T-cell (primary cell): ENCODE measurements at places on chromosomes 2 and 18.

GRCh38 chr2:129712676-129712985, 266.8 kb upstream of the RAB6C start:
- no peak for DNase-seq

- DNase-seq, result no peak
Measured at GRCh38 chr2:146027156-146027555, 1507.2 kb upstream of the ZEB2 start.

DNA sequence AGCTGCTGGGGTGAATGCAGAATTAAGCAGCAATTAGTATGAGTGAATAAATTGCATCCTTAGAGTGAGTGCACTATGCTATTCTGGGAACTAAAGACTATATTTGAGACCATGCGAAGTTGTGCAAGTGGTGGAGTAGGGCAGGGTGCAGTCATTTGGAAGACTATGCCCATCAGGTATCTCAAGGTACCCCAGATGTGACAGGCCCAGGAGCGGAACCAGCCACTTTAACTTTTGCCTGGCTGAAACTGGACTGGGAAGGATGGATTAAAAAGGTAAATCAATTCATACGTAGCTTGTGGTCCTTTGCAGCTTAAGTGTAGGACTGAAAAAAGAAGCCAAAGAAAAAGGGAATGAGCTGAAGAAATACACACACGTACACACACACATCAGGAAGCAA, 1.7 kb downstream of the KYNU start:
- no peak for DNase-seq

GRCh38 chr18:44508474-44508873, 172.2 kb upstream of the SETBP1 start:
- DNase-seq, result no peak

DNA sequence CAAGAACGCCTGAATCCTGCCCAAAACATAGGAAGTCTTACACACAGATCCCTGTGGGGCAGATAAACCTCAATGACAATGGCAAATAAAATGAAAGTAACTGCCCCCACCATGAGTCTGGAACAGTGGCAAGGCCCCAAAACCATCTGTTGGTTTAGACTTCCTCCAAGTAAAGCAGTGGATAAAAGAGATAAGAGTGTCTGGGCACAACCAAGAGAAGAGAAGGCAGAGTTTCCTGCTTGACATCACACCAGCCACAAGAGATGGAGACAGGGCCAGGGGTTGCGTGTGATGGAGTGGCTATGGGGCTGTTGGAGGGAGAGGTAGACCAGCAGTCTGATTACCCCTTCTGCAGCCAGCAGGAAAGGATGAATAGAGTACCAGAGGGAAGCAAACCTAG, 212.1 kb upstream of the POU3F3 start:
- no peak for DNase-seq

DNA sequence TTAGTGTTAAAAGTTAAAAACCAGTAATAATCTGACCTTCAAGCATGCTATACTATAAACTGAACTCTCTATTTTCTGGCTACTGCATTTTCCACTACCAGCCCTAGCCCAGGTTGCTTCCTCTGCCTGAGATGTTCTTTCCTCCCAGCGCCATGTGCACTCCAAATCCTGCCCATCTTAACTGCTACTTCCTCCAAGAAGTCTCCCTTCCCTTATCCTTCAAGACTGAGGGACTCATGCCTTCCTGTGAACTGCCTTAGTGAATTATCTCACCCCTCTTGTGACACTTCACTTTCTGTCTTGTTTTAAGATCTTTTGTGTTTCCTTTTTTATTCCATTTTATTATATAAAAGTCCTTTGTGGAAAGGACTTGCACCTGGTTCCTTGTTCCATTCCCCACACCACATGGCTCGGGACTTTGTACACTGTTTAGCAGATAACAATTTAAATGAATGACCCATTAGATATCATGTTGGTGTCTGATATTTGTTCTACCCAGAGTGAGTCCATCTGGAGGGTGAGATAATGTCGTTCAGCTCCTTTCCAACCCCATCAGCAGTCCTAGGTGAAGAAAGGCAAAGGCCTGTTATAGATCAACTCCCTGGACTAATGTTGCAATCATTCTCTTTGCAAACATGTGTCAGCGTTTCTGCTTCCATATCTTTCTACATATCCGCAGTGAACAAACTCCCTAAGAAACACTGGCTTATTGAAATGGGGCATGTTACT, 20.9 kb upstream of the AGFG1 start:
- no peak for DNase-seq

DNA sequence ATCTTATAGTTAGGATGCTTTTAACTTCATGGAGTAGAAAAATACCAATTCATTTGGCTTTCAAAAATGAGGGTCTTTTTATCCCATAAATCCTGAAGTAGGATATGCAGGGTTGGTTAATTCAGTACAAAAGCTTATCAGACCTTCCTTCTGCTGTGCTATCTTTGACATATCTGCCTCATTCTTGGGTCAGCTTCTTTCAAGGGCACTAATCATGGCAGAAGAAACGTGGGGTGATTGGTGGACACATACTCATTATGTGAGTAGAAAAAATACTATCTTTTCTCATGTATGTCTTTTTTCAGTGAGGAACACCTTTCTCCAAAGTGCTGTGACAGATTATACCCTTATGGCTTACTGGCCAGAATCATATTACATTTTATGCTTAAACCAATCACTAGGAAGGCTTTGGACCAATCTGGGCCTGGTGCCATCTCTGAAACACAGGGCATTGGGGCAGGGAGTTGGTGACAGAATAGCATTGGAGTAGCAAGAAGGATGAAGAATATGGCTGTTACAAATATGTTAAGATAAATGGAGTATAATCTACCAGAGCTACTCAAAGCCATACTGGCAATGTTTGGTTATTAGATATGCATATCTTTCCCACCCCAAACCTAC, 10.1 kb downstream of the UGP2 start:
- DNase-seq, result no peak

- no peak for DNase-seq
Measured at GRCh38 chr2:118747637-118748036, 99.8 kb downstream of the EN1 start.

DNA sequence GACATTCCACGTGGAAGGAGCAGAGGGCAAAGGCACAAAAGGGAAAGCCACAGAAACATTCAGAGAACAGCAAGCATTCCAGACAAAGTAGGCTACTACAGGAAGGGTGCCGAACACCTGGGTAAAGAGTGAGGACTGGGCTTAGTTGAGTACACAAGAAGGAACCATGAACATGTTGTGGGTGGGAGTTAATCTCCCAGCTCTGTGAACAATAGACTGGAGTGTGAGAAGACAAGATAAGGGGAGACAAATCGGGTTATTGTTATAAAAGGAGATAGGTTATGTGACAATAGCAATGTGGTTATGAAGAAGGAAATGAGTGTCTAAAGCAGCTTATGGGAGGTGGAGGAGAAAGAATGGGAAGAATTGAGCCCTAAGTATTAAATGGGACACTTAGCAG, 70.0 kb downstream of the DPP4 start:
- DNase-seq, result no peak

- no peak for DNase-seq
Measured at GRCh38 chr2:108921096-108922030, 67.7 kb downstream of the EDAR start.

GRCh38 chr18:22539051-22539765, 121.5 kb upstream of the CTAGE1 start:
- DNase-seq, result no peak

DNA sequence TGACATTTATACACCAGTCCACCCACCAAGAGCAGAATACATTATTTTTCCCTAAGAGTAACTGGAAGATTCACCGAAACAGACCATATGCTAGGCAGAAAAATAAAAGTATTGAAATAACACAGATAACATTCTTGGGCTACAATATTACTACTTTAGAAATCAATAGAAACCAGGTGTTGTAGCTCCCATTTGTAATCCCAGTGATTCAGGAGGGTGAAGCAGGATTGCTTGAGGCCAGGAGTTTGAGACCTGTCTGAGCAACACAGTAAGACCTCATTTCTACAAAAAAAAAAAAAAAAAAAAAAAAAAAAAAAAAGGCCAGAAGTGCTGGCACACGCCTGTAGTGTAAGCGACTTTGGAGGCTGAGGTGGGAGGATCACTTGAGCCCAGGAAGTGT, 9.6 kb downstream of the ICA1L start:
- no peak for DNase-seq

GRCh38 chr2:158773121-158773520, 22.0 kb upstream of the DAPL1 start:
- DNase-seq, result no peak

DNA sequence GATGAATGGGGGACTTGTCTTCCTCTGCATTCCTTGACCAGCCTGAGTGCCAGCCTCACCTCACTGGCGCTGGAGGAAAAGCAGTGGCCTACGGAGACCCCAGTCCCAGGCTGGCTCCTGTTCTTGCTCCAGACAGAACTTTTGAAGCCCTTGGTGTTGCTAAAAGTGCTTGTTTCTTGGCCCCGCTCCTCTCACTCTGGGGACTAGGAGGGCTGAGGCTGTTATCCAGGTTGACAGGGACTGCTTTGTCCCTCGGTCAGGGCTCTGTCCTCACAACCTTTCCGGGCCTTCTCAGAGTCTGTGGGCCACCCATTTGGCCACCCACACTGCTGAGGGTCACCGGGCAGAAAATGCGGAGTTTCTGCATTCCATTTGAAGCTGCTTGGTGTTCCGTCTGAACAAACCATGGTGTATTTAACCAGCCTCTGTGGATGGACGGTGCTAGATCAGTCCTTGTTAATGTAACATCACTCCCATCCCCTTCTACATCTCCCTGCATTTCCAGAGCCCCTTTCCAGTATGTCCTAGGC, 25.6 kb downstream of the B3GNT7 start:
- DNase-seq, result no peak

GRCh38 chr2:237291138-237291792, 122.7 kb downstream of the COL6A3 start:
- DNase-seq, result peak; percentile 27

DNA sequence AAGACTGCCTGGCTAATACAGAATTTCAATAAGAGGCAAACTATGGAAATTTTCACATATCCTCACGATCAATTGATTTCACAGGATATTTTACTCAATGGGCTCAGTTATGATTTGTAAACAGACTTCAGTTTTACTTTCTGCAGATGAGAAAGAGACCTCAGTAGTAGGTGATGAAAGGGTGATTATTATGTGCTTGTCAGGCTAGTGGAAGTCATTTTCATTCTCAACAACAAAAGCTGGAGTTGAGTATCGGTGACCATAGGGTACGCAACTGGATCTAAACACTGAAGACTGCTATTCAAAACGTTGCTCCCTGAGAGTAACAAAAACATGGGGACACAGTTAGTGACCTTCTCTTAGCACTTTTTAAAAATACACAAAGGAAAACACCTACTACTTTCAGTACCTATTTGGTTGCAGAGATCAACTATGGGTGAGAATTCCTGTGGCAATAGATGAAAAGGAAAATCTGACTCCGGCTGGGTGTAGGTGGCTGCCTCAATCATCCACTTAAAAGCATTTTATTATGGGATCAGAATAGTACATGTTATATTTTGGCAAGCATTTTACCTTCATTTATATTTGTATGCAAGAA, 126.2 kb upstream of the VRK2 start:
- DNase-seq, result no peak

GRCh38 chr18:4599312-4599711, 144.2 kb upstream of the DLGAP1 start:
- no peak for DNase-seq

DNA sequence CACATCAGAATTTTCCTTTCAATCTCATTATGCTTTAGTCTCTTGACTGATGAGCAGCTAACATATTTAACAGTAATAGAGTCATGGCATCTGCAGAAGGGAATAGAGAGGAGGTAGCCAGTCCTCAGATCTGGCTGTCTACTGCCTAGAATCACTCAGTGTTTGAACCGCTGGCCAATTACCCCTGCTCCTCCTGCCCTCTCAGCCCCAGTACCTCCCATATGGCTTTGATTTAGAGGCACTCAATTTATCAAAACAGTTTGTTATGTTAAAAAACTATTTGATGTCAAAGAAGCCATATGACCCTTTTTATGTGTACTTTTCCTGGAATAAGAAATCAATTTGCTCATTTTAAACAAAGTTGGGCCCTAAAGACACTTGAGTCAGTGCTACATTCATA, 355.2 kb downstream of the CMPK2 start:
- DNase-seq, result no peak

GRCh38 chr18:80239830-80240229, 7.5 kb downstream of the PARD6G start:
- no peak for DNase-seq

- DNase-seq, result no peak
Measured at GRCh38 chr2:38038682-38039081, 37.3 kb downstream of the CYP1B1 start.

DNA sequence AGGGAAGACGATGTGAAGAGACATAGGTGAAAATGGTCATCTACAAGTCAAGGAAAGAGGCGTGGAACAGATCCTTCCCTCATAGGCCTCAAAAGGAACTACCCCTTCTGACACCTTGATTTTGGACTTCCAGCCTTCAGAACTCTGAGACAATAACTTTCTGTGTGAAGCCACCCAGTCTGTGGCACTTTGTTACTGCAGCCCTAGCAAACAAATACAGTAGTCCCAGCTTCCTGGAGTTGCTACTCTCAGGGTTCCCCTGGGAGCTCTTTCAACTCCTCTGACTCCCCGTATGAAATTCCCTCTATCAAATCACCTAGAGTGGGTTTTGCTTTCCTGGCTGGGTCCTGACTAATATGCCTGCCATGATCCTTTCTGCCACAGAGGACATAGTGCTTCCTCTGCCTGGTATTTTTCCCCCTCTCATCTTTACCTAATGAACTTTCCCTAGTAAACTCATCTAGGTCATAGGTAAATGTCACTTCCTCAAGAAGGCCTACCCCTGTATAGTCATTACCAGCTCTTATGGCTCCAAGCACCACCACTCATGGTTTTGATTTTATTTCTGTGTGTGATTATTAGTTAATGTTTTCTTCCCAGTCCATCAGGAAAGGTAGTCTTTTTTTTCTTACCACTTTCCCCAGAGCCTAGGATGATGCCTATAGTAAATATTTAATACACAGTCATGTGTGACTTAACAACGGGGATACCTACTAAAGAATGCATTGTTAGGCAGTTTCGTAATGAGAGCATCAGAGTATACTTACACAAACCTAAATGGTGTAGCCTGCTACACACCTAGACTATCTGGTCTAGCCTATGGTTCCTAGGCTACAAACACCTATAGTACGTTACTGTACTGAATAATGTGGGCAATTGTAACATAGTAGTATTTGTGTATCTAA, 111.5 kb upstream of the LGALSL start:
- no peak for DNase-seq

- no peak for DNase-seq
Measured at GRCh38 chr2:140242889-140243288, 1462.7 kb upstream of the NXPH2 start.

DNA sequence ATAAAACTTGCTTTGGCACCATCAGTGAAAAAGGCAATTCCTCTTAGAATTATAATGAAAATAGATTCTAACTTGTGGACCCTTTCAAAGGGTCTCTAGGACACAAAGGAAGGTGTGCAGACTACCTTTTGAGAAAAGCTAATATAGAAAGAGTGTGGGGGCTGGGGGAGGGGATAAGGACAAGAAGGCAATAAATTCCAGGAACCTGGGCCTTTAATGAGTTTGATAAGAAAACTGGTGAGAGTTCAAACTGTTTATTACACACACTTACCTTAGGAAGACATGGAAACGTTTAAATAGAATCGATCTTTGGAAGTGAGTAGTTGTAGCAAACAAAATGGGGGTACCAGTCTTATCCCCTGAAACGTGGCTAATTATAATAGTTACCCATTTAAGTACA, 39.6 kb upstream of the PGAP1 start:
- no peak for DNase-seq
